Stimulated activated CD8-positive, alpha-beta memory T cell treated with anti-CD3 and anti-CD28 coated beads, Interleukin-15, amount 100 ng/mL, for 48 hours (primary cell): ENCODE measurements at places on chromosomes 6 and 20.
A peak's percentile ranks its signal among the peaks of the same experiment; 100 is the strongest.

- peak; percentile 7 for DNase-seq
Measured at GRCh38 chr6:152206072-152206818, 398.8 kb downstream of the ESR1 start.

DNA sequence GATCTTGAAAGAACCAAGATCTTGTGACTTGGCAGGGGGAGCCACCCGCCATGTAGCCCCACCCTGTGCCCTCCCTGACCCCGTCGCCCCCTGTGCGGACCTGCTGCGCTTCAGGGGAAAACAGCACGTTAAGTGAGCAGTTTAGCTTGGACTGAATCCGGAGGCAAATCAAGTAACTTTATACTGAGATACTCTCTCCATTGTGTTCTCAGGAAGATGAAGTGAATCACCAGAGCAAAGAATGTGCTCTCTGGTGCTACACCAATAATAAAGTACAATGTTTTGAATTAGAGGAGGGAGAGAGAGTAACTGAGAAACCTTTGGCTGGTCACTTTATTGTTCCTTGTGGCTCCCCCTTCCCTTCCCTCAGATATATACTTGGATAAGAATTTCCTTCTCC lies 83.4 kb downstream of the TXNDC5 start:
- DNase-seq, result no peak

GRCh38 chr6:148389086-148389485 lies 46.4 kb downstream of the SASH1 start:
- DNase-seq, result no peak

- DNase-seq, result no peak
Measured at GRCh38 chr20:1920252-1920651, 25.0 kb downstream of the SIRPA start.

- no peak for DNase-seq
Measured at GRCh38 chr6:14639983-14640599, 522.5 kb downstream of the CD83 start.

GRCh38 chr20:57071283-57071731 lies 195.1 kb downstream of the BMP7 start:
- DNase-seq, result no peak

GRCh38 chr20:12849225-12849910 lies 159.4 kb upstream of the SPTLC3 start:
- no peak for DNase-seq

DNA sequence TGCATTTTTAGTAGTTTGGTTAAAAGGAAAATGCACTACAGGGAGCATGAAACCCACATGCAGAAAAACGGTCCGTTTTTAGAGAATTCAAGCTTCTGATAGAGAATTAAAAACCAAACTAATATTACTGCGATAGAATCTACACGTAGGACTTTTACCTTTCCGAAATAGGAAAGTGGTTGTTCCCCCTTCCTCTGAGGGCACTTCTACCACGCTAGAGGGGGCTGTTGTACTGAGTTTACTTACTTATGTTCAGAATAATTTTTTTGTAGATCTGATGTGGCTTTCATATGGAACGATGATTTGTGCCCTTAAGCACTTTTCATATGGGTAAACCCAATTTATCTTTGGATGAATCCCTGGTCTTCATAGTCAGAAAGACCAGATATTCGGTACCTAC lies 264.3 kb upstream of the PLN start:
- peak; percentile 4 for DNase-seq

DNA sequence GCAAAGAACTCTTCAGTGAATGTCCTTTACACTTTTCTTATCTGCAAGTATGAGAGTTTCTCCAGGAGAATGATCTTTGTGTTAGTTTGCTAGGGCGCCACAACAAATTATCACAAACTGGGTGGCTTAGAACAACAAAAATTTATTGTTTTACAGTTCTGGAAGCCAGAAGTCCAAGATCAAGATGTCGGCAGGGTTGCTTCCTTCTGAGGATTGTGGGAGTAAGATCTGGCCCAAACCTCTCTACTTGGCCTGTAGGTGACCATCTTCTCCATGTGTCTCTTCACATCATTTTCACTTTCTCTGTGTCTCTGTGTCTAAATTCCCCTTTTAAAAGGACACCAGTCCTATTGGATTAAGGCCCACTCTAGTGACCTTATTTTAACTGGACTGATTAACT lies 103.0 kb downstream of the ADTRP start:
- no peak for DNase-seq
